T-helper 22 cell (primary cell): ENCODE measurements at places on chromosomes 3 and 15.

- no peak for DNase-seq
These were observed 75.6 kb downstream of the ST6GAL1 start for GRCh38 chr3:187005827-187006481.

- DNase-seq, result no peak
These were observed 173.7 kb upstream of the CRBN start for GRCh38 chr3:3353153-3353552.

DNA sequence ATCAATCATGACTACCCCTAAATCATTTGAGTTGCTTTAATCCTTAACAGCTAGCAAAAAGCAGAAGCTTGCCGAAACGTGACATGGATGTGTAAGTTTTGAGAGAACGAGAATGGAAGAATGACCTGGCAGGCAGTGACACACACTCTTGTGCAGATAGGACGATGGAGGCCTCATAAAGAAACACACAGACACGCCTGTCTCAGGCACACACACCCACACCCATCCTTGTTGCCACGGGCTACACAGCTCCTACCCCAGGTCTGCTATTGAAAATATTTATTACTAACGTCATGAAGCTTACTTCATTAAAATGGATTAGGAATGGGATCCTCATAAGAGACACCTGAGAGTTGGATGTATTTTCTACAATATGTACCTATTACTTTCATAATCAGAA is 8.5 kb downstream of the MYO5C start:
- DNase-seq, result no peak

- no peak for DNase-seq
These were observed 228.2 kb upstream of the TPRG1 start for GRCh38 chr3:188943591-188943990.

DNA sequence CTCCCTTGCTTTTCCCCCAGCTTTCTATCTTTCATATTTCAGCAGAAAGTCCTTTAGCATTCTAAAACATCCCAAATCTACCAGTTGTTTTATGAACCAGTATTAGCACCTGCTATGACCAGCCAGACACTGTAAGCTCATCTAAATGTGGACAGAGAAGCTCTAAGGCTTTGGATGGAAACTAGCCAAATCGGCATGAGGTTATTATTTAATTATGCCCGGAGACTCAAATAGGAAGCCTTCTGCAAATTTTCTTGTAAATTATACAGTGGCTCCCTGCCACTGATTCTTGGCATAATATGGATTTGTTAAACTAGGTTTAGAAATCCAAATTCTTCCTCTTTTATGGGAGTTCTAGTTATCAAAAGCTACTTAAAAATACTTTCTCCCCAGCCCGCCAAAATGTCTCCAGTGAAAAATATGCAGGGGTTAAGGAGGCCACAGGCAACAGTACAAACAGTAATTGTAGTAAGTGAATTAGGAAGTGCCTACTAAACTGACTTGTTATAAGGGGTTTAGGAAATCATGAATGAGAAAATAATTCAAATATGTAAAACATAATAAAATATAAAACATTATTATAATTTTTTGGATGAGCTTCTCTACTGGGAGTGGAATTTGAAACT is 15.4 kb downstream of the MYH15 start:
- DNase-seq, result no peak
